ENCODE measurements at places on chromosomes 1 and 21.
A peak's percentile ranks its signal among the peaks of the same experiment; 100 is the strongest.

- peak; percentile 80 for DNase-seq
Observed at GRCh38 chr21:37452227-37452626, 85.7 kb downstream of the DYRK1A start.

DNA sequence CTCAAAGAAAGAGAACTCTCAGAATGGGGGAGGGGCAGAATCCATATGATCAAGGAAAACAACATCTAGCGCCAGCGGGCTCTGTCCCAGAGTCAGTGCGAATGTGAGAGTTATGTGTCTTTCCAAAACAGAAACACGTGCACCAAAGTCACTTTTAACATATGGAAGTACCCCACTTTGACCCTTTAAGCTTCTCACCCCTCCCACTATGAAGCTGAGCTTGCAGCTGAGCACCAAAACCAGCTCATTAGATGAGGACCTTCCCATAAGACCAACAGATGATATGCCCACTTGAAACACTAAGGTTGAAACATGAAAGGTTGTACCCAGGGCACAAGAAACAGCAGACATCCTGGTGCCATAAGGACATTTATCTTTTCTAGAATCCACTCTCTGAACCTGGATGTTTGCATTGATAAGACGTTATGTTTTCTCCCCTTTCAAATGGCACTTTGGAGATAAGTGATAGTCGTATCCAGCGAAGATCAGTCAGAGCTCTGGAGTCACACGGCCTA lies 171.0 kb downstream of the TGFBR3 start:
- DNase-seq: no peak

GRCh38 chr1:220527279-220527907 lies 543 bp upstream of the MARK1 start:
- no peak for DNase-seq

DNA sequence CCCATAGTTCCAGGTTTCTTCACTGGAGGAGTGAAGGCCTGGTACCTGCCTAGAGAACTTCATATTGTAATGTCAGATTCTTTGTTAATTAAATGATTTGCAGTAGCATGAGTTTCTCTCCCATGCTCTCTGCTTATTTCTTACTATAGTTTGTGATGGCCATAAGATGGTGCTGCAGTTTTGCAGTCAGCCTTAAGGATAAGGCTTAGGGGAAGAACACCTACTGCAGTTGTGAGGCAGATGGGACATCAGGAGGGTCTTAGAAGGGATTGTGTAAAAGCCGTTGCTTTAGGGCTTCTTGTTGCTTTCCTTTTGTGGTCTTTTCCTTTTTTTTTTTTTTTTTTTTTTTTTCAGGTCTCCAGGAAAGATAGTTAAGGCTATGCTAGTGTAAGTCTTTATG lies 61.8 kb downstream of the MACF1 start:
- DNase-seq: no peak

DNA sequence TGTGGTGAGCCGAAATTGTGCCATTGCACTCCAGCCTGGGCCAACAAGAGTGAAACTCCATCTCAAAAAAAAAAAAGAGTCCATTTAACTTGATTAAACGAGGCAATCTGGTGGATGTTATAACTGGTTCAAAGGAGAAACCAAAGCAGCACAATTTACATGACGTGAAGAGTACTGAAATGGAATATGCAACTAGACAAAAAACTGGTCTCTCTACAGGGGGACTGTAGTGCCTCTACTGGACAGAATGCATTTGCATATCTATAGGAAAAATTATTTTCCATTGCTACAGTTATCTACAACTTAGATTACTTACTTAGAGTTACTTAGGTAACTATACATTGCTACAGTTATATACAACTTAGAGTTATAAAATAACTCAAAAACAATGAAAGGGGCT lies 2.7 kb upstream of the CAPN2 start:
- no peak for DNase-seq

- no peak for DNase-seq
Observed at GRCh38 chr1:215761446-215761845, 194.3 kb downstream of the KCTD3 start.

- no peak for DNase-seq
Observed at GRCh38 chr1:52579415-52579814, 22.8 kb upstream of the GPX7 start.

DNA sequence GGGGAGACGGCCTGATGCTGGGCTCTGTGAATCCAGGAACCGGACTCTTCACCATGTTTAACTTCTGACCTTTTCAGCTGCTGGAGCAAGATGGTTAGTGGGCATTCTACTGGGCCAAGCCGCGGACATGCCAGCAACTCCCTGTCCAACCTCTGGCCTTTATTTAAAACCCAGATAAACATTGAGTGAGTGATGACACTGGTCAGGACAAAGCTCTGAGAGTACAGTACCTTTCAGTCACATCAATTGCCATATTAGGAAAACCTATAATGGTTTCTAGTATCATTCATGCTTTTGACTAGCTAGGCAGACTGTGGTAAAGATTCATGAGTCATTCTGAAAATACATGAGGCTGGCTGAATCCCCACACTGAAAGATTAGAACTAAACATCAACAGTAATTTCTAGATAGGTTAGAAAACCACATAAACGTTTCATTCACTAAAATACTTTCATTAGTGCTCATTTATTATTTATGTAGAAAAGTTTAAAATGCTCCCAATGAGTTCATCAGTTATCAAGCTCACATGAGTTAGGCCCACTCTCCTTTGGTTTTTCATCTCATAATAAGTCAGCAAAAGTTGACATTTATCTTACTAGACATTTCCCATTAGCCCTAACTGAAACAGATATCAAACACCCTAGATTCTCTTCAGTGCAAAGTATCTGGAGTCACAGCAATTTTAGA lies 7.1 kb upstream of the ACTA1 start:
- peak; percentile 42 for DNase-seq

DNA sequence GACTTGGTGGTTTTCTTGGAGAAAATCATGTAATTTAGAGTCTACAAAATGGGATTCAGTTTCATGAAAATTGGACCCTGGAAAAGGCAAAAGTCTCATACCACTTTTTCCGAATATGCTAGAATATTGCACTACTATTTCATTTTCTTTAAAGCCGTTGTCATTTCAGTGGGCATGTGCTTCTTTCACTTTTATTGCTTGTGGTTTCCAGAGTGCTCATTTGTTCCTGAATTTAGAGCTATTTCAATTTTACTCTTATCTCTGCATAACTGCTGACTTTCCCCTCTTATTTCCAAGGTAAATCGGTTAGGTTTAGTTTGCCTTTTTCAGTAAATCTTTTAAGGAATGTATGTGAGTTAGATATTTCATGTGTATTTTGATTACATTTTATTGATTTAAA lies 11.6 kb downstream of the HHAT start:
- DNase-seq: no peak
